Spinal cord (tissue), 10 donors: ENCODE measurements at places on chromosomes 11 and 22. TPM values are rescaled to one million over a fixed set of nuclear protein-coding genes. Genes with fewer than 3 reads are reported as not detected.

GRCh38 chr22:43824724-43825420 lies 12.8 kb upstream of the EFCAB6 start:
- DNase-seq: no peak

- no peak for DNase-seq
Observed at GRCh38 chr22:35567351-35568141, 26.9 kb downstream of the RASD2 start.

DNA sequence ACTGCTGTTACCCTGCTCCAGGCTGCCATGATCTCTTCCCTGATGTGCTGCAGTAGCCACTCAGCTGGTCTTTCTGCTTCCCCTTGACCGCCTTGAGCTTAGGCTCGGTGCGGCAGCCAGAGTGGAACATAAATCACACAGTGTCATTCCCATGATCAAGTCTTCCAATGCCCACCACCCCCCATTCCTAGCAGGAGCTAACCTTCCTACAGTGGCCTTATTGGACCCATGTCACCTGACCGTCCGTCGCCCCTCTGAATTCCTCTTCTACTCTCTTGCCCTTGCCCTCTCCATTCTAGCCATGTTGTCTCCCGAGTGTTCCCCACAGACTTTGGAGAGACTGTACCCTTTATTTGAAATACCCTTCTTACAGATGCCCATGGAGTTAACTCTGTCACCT lies 43.4 kb downstream of the OTOG start:
- DNase-seq: no peak

DNA sequence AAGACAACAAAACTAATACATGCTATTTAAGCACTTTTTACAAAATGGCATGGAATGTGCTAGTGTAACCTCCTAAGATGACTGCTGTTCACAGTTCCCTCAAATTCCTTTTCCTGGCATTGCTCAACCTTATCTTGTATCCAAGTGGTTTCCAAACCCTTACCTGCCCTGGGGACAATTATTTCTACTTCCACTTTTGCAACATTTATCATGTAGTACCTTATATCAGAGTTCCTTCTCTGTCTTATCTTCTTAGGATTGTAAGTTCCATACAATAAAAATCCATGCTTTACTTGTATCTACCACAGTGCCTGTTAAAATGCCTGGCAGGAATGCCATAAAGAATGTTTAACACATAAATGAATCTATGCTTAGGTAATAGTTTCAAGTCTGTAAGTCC lies 109.2 kb upstream of the MTMR2 start:
- no peak for DNase-seq

Gene CNGA4
- polyA plus RNA-seq: 0.68 TPM

- no peak for DNase-seq
Observed at GRCh38 chr11:128908391-128909246, 17.5 kb downstream of the KCNJ5 start.

DNA sequence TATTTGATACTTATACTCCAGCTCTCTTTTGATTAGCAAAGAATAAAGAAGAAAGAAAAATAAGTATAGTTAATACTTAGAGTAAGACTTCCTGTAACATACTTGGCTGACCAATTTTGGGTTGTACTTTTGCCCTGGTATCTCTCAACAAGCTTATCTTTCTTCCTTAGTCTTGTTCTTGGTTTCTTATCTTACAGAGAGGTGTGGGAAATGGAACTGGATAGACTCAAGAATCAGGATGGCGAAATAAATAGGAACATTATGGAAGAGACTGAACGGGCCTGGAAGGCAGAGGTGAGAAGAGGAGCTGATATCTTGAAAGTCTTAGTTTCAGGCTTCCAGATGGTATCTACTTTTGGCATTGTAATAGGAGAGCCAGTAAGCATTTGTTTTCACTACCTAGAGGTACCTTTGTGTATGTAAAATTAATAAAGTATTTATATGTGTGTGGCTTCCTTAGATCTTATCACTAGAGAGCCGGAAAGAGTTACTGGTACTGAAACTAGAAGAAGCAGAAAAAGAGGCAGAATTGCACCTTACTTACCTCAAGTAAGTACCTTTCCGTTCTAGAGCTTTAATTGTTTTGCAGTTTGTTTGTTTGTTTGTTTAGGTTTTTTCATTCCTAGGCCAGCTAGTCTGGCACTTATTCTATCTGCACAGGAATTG lies 11.3 kb upstream of the BACE1-AS start:
- DNase-seq: no peak

DNA sequence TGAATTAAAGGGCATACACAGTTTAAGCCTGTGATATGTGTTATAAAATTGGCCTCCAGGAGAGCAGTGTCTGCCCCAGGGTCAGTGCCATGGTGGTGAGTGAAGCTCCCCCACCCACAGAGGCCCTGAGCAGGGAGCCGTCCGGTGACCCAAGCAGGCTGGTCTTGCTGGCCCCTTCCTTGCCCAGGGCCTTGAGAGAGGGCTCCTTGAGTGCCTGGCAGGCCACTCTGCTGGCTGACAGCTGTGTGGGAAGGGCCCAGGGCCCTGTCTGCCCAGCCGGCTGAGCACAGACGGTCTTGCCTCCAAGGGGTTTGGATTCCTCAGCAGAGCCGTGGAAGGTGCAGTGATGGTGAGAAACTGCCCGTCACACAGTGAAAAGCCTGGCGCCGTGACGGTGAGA lies 25.9 kb downstream of the PTDSS2 start:
- DNase-seq: no peak
